ENCODE measurements at places on chromosomes 13 and 19.

GRCh38 chr19:12774588-12775555, at the start of gene HOOK2:
TSS of gene HOOK2 (minus strand) at chr19:12775552. CDS start at chr19:12775449, 103 bp downstream.
- DNase-seq = no peak

GRCh38 chr13:102947745-102948405, 102.0 kb downstream of the ERCC5 start:
- DNase-seq = no peak

DNA sequence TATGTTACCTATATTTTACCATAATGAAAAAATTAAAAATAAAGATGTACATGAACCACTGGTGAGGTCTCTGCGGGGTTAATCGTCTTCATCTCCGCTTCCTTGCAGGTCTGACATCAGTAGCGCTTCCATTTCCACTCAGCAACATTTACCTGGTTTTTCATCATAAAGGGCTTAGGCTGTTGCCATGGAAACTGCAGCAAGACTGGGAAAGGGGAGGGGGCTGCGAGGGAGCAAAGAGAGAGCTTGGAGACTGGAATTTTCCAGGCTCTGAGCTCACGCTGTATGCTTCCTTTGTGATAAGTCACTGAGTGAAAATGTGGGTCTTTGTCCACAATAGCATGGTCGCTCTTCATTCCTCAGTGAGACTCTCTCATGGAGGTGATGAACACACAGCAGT, 136.6 kb upstream of the USP29 start:
- no peak for DNase-seq

GRCh38 chr19:18361646-18362045, 21.2 kb downstream of the PGPEP1 start:
- DNase-seq = no peak

- no peak for DNase-seq
Measured at GRCh38 chr19:54435551-54436016, 13.4 kb upstream of the LENG8 start.

GRCh38 chr13:112642090-112642460, 47.8 kb upstream of the ATP11A start:
- no peak for DNase-seq

- DNase-seq = no peak
Measured at GRCh38 chr13:62702502-62702901, 1286.9 kb upstream of the PCDH20 start.

DNA sequence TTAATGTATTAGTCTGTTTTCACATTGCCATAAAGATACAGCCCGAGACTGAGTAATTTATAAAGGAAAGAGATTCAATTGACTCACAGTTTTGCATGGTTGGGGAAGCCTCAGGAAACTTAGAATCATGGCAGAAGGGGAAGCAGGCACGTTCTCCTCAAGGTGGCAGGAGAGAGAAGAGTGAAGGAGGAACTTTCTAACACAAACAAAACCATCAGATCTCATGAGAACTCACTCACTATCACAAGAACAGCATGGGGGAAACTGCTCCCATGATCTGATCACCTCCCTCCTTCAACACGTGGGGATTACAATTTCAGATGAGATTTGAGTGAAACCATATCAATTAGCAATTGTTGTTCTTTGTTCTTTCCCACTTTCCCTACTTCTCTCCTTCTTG, 689.0 kb upstream of the SLITRK1 start:
- DNase-seq = no peak

DNA sequence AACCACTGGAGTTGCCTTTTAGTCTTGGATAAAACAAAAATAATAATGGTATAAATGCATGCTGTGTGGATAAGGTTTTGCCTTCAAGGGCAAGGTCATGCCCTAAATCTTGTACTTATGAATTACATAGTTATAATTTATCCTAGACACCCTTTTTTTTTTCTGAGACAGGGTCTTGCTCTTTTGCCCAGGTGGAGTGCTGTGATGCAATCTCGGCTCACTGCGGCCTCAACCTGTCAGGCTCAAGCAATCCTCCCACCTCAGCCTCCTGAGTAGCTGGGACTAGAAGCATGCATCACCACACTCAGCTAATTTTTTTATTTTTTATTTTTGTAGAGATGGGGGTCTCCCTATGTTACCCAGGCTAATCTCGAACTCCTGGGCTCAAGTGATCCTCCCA, 7.7 kb upstream of the DACT3 start:
- no peak for DNase-seq

- no peak for DNase-seq
Measured at GRCh38 chr13:44932171-44932849, 57.0 kb downstream of the NUFIP1 start.

DNA sequence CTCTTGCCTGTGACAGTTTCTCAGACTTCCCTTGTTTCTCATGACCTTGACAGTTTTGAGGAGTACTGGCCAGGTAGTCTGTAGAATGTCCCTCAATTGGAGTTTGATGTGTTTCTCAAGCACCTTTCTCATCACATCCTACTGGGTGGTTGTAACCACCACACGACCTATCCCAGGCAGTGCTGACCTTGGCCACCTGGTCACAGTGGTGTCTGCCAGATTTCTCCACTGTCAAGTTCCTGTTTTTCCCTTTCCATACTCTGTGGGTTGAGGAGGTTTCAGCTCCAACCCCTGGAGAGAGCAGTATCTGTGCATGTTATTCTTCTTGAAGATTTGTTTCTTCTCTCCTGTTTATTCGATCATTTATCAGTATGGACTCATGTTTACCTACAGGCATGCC, 8.4 kb upstream of the UPF3A start:
- DNase-seq = no peak

- no peak for DNase-seq
Measured at GRCh38 chr19:55146705-55147273, 2.2 kb downstream of the TNNT1 start.

DNA sequence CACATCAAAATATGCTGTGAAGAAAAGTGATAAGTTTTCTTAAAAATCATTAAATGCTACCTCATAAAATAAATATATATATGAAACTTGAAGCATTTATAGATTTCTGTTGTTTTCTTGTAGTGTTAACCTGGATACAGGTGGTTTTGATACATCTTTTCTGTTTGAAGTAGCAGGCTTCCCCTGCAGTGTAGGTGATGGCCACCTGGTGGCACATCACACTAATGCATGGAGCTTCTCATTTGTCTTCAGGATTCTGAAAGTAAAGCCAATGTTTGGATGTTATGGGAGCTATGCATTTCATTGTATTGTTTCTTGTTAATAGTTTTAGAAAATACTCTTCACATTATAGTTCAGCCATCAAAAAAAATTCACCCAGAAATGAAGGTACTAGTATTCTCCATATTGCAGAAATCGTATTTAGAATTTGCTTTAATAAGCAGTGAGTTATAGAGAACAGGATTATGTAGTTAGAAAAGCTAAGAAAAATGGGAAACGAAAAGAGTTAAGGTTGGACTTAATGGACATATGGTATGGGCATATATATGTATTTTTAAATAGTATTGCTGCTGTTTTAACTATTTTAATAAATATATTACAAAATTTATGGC, 18.7 kb downstream of the GPR180 start:
- no peak for DNase-seq

GRCh38 chr19:18967358-18968146, 26.5 kb upstream of the HOMER3 start:
- no peak for DNase-seq

- DNase-seq = no peak
Measured at GRCh38 chr19:50311723-50312635, 17.2 kb downstream of the KCNC3 start.

GRCh38 chr19:49442354-49442753, 1.0 kb upstream of the SLC17A7 start:
- DNase-seq = no peak

- no peak for DNase-seq
Measured at GRCh38 chr19:40724315-40724714, 7.4 kb downstream of the ITPKC start.

GRCh38 chr13:86282442-86282841, 483.2 kb upstream of the SLITRK6 start:
- DNase-seq = no peak

GRCh38 chr19:41928221-41928683, at the start of gene ERFL:
TSS of gene ERFL (minus strand) at chr19:41928449. CDS start at chr19:41912919, 15,530 bp downstream.
- no peak for DNase-seq

- DNase-seq = no peak
Measured at GRCh38 chr13:39410096-39410901, 192.7 kb downstream of the LHFPL6 start.

- no peak for DNase-seq
Measured at GRCh38 chr19:38640368-38640767, 7.1 kb upstream of the ACTN4 start.

- DNase-seq = no peak
Measured at GRCh38 chr19:46839752-46840497, 10.7 kb downstream of the AP2S1 start.

DNA sequence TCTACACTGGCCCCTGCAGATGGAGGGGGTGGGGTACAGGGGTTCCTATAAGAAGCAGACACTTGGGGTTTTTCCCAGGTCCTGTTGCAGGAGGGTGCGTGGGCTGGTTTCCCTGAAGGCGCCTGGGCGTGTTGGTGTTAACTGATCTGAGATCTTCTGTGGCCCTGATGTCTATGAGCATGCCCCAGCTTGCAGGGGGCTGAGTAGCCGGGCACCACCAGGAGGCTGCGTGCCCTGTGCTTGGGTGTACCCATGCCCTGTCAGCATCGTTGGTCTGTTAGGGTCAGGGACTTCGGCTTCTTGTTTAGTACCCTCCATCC, 45.3 kb downstream of the CAPN12 start:
- DNase-seq = no peak

GRCh38 chr19:15316498-15316897, 15.8 kb downstream of the BRD4 start:
- DNase-seq = no peak

GRCh38 chr19:11176466-11177193, 20.7 kb downstream of the KANK2 start:
- DNase-seq = no peak

DNA sequence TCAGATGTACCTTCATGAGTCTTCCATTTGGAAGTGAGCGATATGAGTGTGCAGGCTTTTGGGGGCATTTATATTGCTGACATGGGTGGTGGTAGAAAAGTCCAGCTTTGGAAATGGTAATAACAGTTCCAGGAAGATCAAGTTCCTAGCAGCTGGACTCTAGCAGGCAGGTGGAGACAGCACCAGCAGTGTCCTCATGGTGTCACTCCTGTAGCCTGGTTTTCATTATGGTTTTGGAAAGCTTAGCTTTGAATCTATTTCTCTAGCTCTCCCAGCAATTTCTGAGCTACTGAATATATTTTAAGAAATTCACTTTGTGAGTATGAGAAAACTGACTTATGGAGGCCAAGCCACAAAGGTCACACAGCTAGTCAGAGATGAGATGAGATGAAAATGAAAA, 523.2 kb upstream of the HTR2A start:
- DNase-seq = no peak

GRCh38 chr19:19409631-19410030, 4.2 kb downstream of the GATAD2A start:
- DNase-seq = peak; percentile 27

GRCh38 chr13:26651234-26651633, 93.8 kb downstream of the WASF3 start:
- DNase-seq = no peak

- no peak for DNase-seq
Measured at GRCh38 chr13:58190577-58190976, 559.0 kb downstream of the PCDH17 start.

DNA sequence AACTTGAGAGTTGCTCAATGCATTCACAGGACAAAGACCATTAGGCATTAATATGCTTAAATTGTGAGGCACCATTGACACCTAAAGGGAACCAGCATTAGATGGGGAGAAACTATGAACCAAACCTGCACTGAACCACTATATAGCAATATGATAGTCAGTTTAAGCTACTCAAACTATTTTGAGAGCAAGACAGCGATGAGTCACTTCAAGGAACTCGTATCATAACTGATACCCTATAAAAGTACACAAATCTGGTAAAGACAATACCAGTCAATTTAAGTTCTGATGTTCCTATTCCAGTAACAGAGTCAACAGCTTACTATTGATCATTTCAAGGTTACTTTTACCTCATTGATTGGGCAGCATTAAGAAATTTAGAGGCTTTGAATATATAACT, 151.3 kb upstream of the ATXN8OS start:
- no peak for DNase-seq

DNA sequence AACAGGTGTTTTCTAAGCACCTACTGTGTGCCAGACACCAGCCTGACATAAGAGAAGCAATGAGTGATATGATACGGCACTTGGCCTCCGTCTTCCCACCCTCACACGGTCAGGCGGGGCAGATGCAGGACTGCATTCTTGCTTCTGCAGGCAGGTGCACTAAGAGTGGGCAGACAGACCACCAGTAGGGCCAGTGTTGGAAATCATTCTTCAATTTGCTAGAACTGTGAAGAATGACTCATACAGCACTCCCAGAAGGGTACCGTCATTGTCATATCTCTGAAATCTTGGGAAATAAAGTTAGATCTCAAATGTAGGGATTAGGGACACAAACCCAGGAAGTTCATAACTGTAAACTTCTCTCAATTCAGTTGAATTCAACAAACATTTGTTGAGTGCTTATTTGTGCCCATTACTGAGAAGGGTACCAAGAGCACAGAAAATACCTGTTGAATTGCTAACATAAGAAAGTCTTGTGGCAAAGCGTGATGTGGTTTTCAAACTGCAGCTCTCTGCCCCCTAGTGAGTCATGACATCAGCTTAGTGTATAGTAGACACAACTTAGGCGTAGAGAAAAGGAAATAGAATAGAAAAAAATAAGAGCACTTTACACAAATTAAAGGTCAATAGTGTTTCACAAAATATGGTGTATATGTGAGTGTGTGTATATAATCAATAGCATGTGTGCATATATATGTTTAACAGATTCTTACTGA, 76.1 kb downstream of the TEX26 start:
- DNase-seq = no peak

DNA sequence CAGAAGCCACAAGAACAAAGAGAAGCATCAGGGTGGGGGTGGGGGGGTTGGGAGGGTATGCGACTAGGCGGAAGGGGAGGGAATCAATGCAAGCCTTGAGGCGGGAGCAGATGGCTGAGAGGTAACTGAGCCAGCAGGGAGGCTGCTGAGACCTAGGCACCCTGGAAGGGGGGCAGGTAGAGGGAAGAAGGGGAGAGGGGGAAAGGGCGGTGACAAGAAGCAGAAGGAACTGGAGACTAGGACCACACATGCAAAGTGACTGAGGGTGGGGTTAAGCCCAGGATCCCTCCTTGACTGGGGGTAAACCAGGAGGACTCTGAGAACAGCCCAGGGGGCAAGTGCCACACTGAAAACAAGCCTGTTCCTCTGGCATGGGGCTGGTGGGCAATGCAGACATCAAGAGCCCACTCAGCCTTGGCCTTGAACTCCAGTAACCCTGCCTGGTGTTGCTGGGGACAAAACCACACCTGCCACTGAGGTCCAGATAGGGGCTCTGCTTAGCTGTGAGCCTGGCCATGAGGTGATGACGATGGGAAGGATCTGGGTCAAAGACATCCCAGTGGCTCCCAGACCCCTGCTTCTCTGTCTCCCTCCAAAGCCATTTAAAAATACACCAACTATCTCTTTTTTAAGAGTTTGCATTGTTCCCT, 20.3 kb downstream of the OPA3 start:
- DNase-seq = no peak

DNA sequence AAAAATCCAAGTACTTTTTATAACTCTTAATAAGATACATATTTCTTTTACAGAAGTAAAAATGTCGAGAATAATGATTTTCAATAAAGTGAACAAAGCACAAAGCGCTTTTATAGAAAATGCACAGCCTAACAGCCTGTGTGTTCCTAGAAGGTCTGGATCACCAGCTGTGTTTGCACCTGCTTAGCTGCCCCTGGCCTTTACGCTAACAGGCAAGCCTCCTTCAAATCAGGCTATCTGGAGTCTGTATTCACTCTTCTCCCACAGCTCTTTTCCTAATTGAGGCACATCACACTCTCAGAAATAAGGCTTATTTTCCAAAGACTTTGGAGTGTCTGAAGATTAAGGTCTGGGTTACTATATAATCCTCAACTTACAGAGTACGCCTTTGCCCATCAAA, 183.1 kb downstream of the LHFPL6 start:
- no peak for DNase-seq

GRCh38 chr13:21511849-21512248, 52.7 kb upstream of the ZDHHC20 start:
- no peak for DNase-seq

All from T-helper 9 cell (primary cell).